ENCODE measurements at places on chromosomes 11 and 22. TPM values are rescaled to one million over a fixed set of nuclear protein-coding genes. Genes with fewer than 3 reads are reported as not detected.

Gene SLC22A8
- total RNA-seq = not detected

Gene CHRNA10
- 1.1 TPM for total RNA-seq

Gene ACTN3
- 0.10 TPM for total RNA-seq

Gene RTN4RL2
- 90.3 TPM for total RNA-seq

Gene POU2AF1
- total RNA-seq = not detected

Gene GLB1L3
- not detected for total RNA-seq

Gene FOSL1
- 107 TPM for total RNA-seq

Gene ARHGAP42
- 4.5 TPM for total RNA-seq

Gene CRYBB3
- 0.09 TPM for total RNA-seq

Gene OR5AR1
- not detected for total RNA-seq

Gene PTPN5
- total RNA-seq = 0.06 TPM

Gene CD82
- 4.2 TPM for total RNA-seq

Gene TANGO2
- 12.9 TPM for total RNA-seq

Gene MAPK12
- 26.2 TPM for total RNA-seq

Gene LDLRAD3
- total RNA-seq = 32.4 TPM

Gene OR52I2
- total RNA-seq = not detected

Gene TSGA10IP
- total RNA-seq = not detected

Gene CHRM1
- 0.07 TPM for total RNA-seq

Gene C11orf42
- not detected for total RNA-seq

Gene KCNQ1OT1
- 0.04 TPM for total RNA-seq

Gene BATF2
- total RNA-seq = 0.58 TPM

Gene P2RX6
- total RNA-seq = 0.29 TPM

Gene MRGPRE
- 0.09 TPM for total RNA-seq

Gene UCP3
- 0.92 TPM for total RNA-seq

Gene MCAM
- 11.8 TPM for total RNA-seq
